AG10803 (cell line): ENCODE measurements at places on chromosomes 4 and X.

DNA sequence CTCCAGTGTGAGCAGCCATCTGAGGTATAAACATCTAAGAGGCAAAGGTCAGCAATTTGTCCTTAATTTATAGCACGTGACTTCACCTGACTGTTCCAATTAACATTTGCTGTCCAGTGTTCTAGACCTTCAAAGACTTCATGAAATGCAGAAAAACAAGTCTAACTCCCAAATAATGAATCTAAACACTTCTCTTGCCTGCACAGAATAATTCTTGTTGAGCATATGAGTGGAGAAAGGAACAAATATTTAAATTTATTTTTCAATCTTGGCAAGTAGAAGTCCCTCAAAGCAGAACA, 12.0 kb downstream of the RFC1 start:
- DNase-seq: no peak

DNA sequence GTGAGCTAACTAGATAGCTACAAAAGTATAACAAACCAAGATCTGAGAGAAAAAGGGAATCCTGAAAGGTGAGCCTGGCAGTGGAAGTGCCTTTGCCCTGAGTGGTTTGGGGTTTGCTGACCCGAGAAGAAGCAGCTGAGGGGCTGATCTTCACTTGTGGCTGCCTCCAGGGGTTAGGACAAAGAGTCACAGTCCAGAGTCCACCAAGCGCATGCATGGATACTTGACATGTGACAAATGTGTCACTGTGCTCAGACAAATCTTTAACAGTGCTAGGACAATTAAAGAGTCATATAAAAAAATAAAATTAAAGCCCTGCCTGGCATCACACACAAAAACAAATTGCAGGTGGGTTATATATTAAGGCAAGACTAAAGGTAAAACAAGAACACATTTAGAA, 26.4 kb downstream of the HMGB3 start:
- no peak for DNase-seq

DNA sequence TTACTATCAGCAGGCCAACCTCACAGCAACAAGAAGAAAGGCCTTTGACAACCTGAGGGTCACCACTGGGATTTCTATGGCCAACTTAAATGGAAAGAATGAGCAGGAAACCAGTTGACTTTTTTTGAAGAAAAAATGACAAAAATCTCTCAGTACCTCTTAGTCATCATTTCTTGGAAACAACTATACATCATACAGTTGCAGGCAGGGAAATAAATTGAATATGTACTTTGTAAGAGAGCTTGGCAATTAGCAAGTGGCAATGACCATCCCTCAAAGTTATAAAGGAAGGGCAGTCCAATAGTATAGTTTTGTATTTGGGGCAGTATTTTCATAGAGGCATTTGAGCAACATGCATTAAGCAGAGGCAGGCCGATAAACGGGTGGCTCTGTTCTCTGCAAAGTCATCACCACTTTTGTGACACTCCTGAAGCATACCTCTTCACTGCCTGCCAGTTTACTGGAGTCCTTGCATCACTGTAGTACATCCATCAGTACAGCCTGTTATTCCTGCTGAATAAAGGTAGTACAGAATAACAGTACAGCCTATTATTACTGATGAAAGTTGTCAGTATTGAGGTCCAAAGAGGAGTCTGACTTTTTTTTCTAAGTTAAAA, 83.3 kb upstream of the AMELX start:
- DNase-seq: peak; percentile 0

- DNase-seq: peak; percentile 42
Measured at GRCh38 chr4:105158837-105159236, 12.2 kb downstream of the TET2 start.

DNA sequence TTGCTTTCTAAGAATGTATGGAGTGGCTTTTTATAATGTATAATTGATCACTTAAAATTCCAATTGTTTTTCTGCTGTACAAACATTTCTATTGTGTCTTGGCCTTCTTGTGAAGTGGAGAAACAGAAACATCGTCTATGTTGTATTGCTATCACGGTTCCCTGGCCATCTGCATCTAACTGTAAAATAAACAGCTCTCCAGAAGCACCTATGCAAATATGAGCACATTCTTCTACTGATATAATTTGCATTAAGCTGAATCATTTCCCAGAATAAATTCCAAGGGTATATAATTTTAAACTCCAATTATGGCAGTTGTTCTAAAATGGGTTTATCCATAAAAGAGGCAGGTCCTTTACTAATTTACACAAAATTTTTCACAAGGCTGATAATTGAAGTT, 261.6 kb upstream of the STS start:
- DNase-seq: no peak

GRCh38 chr4:163556650-163557391, 62.3 kb downstream of the TMA16 start:
- no peak for DNase-seq

- no peak for DNase-seq
Measured at GRCh38 chr4:77911091-77911490, 48.5 kb downstream of the MRPL1 start.

DNA sequence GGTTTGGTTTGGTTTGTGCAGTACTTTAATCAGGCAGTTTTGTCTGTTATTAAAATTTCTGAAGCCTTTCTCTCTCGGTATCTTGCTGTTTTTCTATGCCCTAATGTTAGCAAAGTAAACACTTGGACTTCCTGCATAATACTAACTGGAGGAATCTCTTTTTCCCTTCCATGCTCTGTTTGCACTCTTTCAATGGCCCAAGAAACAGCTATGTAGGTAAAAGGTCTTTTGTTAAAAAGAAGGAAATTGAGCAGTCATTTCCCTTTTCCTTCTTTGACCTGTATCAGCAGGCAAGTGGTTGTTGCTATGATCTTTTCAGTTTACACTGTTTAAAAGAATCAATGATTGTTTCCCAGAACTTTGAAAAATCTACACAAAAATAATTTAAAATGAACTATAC, 82.7 kb downstream of the CCSER1 start:
- no peak for DNase-seq

DNA sequence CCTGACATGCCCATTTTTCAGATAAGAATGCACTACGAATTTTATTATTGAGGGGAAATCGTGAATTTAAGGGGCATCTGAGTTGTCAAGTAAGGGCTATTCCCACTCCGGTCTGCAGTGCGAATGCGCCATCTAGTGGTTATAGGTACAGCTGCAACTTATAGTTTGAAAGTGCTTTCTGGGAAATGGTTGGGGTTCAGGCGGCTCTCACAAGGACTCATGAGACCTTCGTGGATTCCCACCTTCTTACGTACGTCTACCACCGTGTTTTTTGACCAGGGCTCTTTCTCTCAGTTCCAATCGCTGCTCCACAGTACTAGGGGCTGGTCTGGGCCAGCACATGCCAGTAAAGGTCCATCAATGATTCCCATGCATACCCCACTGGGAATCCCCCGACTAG, 12.3 kb downstream of the MSL3 start:
- DNase-seq: peak; percentile 55

GRCh38 chr4:9904976-9905587, 116.2 kb downstream of the SLC2A9 start:
- no peak for DNase-seq

- DNase-seq: peak; percentile 57
Measured at GRCh38 chrX:118655561-118656246, 71.7 kb upstream of the IL13RA1 start.

DNA sequence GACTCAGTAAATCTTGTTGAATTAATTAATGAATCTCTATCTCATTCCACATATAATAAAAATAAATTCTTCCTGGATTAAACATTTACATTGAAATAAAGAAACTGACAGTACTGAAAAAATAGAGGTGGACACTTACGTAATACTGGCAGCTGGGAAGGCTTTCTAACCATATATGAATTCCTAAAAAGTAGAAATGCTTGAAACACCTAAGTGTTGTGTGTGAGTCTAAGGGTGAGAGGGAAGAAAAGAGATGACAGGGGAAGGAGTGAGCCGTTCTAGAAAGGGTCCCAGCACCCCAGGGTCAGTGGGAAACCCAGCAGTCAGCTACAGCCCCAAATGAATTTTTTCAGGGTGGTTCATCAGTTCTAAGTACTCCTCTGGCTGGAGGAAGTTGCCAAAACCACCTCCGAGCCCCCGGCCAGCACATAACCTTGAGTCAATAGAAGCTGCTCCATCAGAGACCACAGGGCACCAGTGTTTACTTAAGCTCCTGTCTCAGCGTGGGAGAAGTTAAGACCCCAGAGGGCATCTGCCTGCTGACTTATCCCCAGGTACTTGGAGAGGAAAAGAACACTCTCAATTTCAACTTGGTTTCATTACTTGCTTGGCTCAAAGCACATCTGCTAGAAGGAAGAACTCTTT, 18.3 kb downstream of the GAB3 start:
- no peak for DNase-seq

DNA sequence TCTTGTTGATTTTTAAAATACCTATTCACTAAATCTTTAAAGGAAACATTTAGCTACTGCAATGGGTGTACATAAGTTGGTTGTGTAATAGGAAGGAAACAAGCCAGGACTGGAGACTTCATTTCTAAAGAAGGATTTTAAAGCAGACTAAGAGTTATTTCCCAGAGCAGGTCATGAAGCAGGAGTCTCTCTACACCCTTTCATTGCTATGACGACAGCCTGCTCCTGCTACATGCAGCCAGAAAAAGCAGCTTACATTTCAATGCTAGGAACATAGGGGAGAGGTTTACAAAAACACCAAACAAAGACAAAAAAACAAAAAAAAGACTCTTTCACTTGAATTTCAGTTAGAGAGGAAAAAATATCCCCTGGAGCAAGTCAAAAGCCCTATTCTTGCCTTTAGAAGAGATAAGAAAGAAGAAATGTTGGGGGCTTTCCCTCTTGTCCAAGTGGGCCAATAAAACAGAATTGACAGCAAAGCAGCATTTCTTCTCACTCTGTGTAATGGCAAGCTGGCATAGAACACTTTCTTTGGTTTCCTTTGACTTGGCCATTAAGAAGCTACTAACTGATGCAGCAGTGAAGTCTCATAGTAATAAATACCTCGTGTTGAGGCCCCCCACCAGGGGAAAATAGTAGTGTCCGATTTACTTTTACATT, 3.4 kb downstream of the SPARCL1 start:
- peak; percentile 20 for DNase-seq

DNA sequence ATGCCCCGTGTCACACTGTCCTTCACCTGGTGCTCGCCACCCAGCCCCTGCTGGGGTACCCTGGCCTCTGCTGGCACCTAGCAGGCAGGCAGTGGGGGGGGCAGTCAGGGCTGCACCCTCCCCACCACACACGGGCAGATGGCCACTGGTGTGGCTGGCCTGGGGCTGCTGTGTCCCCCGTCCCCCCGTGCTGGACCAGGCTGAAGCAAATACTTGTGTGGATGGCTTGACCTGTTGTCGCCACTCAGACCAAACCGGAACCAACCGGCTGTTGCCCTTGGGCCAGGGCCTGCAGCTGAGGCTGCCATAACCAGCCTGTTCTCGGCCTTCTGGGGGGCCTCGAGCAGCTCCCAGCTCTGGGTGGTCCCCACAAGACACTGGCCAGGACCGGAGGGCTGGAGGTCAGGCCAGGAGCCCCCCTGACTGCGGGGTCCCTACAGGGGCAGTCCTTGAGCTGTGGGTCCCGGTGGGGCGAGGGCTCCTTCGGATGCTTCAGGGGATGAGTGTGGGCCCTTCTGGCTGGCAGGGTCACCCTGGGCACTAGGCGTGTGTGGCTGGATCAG, 4.3 kb downstream of the FGFR3 start:
- no peak for DNase-seq

DNA sequence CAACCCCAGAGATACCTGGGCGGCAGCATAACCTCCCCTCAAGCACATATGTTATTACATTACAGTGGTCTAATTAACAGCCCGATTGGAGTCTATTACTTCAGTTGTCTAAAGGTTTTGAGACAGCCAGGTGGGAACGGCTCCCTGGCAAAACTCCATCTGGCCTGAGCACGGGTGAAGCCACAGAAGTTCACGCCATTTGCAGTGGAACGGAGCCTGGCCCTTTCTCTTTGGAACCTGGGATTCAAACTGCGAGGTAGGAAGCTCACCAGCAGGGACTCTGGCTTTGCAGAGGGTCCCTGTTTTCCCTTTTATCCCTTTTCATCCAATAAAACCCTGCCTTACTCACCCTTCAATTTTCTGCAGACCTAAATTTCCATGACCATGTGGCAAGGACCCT, 45.9 kb upstream of the NEIL3 start:
- no peak for DNase-seq

DNA sequence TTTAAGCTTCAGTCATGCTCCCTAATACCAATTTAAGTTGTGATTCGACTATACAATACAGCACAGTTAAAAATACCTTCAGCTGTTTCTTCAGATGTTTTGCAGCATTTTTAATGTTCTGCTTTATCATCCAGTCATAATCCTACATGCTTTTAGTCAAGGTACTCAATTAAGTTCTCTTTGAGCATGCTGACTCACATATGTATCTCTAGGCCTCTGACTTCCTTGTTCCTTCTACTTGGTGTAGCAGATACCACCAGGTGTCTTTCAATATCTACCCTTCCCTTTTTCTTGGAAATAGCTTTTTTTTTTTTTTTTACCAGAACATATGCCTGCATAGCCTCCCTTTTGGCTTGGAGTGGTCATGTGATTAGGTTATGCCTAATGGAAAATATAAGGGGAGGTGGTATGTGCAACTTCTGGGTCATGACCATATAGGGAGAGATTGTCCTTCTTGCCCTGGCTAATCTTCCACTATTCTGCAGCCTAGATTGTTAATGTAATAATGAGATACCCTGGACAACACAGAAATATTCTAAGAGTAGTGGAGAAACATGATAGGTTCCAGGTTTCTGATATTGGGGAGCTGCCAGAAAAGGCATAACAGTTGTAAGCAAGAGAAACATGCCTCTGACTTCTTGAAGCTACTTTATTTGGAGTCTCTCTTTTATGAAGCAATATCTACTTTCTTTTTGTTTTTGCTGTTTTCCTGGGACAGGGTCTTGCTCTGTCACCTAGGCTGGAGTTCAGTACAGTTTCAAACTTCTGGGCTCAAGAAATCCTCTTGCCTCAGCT, 737.2 kb upstream of the SLIT2 start:
- DNase-seq: peak; percentile 17

GRCh38 chrX:85569686-85570085, 190.2 kb upstream of the POF1B start:
- DNase-seq: no peak

GRCh38 chr4:5814421-5814820, 78.5 kb downstream of the CRMP1 start:
- no peak for DNase-seq

- no peak for DNase-seq
Measured at GRCh38 chr4:104896660-104897645, 249.7 kb upstream of the TET2 start.

- no peak for DNase-seq
Measured at GRCh38 chr4:35038845-35039244, 1205.5 kb downstream of the ARAP2 start.

GRCh38 chr4:36213977-36214376, 30.3 kb downstream of the ARAP2 start:
- no peak for DNase-seq

GRCh38 chrX:129553619-129554288, 13.7 kb downstream of the OCRL start:
- no peak for DNase-seq

GRCh38 chr4:1635464-1635863, 48.6 kb downstream of the FAM53A start:
- peak; percentile 30 for DNase-seq

DNA sequence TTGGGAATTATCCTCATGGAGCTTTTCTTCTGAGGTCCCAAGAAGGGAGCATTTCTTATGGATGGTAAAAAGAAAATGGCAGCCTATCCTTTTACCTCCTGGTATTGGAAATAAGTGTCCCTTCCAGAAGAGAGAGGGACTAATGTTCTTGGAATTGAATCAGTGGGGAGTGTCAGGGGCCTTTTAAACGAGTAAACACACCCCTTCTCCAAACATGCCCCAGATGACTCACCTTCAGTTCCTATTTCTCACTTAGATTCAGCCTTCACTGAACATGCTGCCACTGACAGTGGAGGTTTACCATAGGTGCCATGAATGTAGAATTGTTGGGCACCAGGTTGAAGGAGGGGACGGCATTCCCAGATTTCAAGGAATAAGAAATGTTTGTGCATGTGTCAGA, 19.0 kb downstream of the MAGEC2 start:
- DNase-seq: no peak
